Ovary (tissue), 10 donors: ENCODE measurements at places on chromosomes 12 and 14. TPM values are rescaled to one million over a fixed set of nuclear protein-coding genes. Genes with fewer than 3 reads are reported as not detected.

KRT6C gene
- total RNA-seq = not detected

TROAP gene
- 0.36 TPM for total RNA-seq

YLPM1 gene
- total RNA-seq = 89.8 TPM

PTCSC3 gene
- not detected for total RNA-seq

IL31 gene
- not detected for total RNA-seq

TPH2 gene
- not detected for total RNA-seq

FOXG1 gene
- total RNA-seq = 0.22 TPM

FOXM1 gene
- total RNA-seq = not detected

SLC6A12 gene
- 0.24 TPM for total RNA-seq

ACVRL1 gene
- 5.7 TPM for total RNA-seq

MYBPC1 gene
- 1.1 TPM for total RNA-seq

RARG gene
- 25.8 TPM for total RNA-seq

TMPRSS12 gene
- total RNA-seq = not detected

HOXC12 gene
- not detected for total RNA-seq

PCNX1 gene
- 101 TPM for total RNA-seq

KLRD1 gene
- total RNA-seq = 1.8 TPM

TMEM229B gene
- total RNA-seq = 3.5 TPM

CISTR gene
- not detected for total RNA-seq

HOXC13 gene
- not detected for total RNA-seq

CDK17 gene
- 59.2 TPM for total RNA-seq

FSCB gene
- total RNA-seq = 0.10 TPM

CCDC175 gene
- total RNA-seq = not detected

CLEC4A gene
- not detected for total RNA-seq

BEST3 gene
- not detected for total RNA-seq

CLECL1 gene
- total RNA-seq = not detected

IAPP gene
- total RNA-seq = not detected

B4GALNT3 gene
- total RNA-seq = 2.6 TPM

KRT78 gene
- total RNA-seq = not detected

RNASE3 gene
- total RNA-seq = not detected

RHOJ gene
- 7.9 TPM for total RNA-seq

NPC2 gene
- total RNA-seq = 243 TPM

SLC22A17 gene
- total RNA-seq = 34.3 TPM

COPS7A gene
- 36.4 TPM for total RNA-seq

EXOC3L4 gene
- 0.54 TPM for total RNA-seq

TAS2R31 gene
- total RNA-seq = 2.4 TPM

C12orf56 gene
- total RNA-seq = not detected

PLEK2 gene
- 0.43 TPM for total RNA-seq

ANO2 gene
- 4.8 TPM for total RNA-seq

LRTM2 gene
- not detected for total RNA-seq

NAV3 gene
- total RNA-seq = 54.2 TPM

ESPL1 gene
- total RNA-seq = 0.12 TPM

P2RX2 gene
- total RNA-seq = not detected

LRP1-AS gene
- not detected for total RNA-seq

RNF212B gene
- not detected for total RNA-seq

BCL11B gene
- total RNA-seq = 0.84 TPM

GLIPR1L2 gene
- total RNA-seq = 1.4 TPM

ENDOU gene
- total RNA-seq = 3.6 TPM

NTF3 gene
- 7.3 TPM for total RNA-seq

DACT1 gene
- 29.2 TPM for total RNA-seq

KLRF1 gene
- total RNA-seq = 0.28 TPM

PCED1B gene
- 9.9 TPM for total RNA-seq

KRT4 gene
- total RNA-seq = not detected

STYK1 gene
- 0.46 TPM for total RNA-seq

B4GALNT1 gene
- 0.56 TPM for total RNA-seq

AKAP5 gene
- total RNA-seq = 0.12 TPM

TMEM132C gene
- total RNA-seq = 9.4 TPM
